Fibroblast of skin of right biceps (primary cell): ENCODE measurements at places on chromosomes 1 and 21.

DNA sequence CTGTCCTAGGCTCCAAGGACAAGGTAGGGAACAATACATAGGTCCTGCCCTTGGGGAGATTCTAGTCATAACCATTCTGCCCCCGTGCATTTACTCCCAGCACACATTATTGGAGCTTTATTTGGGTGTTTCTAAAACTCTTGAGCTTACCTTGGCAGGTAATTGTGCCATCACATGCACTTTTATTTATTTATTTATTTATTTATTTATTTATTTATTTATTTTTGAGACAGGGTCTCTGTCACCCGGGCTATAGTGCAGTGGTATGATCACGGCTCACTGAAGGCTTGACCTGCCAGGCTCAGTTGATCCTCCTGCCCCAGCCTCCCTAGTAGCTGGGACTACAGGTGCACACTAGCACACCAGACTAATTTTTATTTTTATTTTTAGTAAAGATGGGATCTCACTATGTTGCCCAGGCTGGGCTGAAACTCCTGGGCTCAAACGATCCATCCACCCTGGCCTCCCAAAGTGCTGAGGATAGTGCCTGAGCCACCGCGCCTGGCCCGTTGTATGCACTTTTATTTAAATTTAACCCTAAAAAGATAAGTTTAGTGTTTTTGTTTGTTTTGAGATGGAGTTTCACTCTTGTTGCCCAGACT, 9.2 kb downstream of the AGMAT start:
- DNase-seq = no peak

- no peak for DNase-seq
Measured at GRCh38 chr1:60132108-60132507, 58.5 kb upstream of the C1orf87 start.

DNA sequence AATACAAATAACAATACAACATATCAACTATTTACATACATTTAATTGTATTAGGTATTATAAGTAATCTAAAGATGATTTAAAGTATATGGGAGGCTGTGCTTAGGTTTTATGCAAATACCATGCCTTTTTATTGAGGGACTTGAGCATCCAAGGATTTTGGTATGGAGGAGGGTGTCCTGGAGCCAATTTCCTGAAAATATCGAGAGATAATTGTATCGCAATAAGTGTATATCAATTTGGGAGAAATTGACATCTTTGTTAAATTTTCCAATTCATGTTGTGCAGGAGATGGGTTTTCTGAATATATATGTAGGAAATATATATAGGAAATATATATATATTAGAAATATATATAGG, 63.5 kb downstream of the ATP1A1 start:
- no peak for DNase-seq

DNA sequence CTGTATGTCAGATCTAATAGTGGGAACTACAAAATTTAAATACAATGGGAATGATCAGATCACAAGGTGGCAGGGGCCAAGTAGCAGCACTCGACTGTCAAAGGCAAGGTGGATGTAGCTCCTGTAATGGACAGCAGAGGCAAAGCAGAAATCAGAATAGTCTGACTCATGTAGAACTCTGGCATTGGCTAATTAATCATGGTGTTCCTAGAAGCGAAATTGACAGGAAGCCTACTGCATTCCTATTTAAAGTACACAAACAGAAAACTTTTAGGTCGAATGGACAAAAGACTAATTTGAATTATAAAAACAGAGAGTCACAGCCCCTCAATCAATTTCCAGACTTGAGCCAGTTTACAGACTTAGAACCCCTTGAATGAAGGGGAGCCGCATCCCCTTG, 17.4 kb upstream of the IL12RB2 start:
- no peak for DNase-seq

DNA sequence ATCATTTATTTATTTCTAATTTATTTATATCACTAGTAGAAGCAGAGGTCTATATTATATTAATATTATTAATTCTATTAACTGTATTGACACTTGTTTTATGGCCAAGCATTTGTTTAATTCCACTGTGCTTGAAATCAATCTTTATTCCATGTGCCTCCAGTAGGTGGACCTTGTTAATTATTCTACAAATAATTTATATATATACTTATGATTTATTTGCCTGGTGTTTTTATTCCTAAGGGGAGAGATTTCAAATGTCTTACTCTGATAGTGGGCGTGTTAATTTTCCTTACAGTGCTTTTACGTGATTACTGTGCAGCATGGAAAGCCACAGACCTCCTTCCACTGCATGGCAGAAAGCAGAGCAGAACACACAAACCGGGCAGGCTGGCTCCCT, 17.5 kb upstream of the OR6N2 start:
- DNase-seq = no peak
